ENCODE measurements at places on chromosomes 2 and 18.

DNA sequence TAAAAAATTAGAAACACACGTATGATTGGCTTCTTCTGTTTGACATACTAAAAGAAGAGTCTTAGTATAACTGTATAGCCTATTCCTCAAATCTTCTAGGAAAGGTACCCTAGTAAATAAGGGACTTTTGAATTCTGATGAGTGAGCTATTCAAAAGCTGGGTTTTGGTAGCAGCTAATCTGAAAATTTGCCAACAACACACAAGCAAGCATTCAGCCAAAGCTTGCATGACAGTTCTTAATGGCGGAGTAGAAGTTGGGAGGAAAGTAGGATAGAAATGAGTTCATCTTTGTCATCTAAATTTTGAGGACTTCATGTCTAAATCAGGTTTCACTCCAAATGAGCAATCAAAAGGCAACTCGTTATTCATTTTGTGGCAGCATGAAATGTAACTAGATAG is 813.0 kb downstream of the MBD2 start:
- no peak for DNase-seq

DNA sequence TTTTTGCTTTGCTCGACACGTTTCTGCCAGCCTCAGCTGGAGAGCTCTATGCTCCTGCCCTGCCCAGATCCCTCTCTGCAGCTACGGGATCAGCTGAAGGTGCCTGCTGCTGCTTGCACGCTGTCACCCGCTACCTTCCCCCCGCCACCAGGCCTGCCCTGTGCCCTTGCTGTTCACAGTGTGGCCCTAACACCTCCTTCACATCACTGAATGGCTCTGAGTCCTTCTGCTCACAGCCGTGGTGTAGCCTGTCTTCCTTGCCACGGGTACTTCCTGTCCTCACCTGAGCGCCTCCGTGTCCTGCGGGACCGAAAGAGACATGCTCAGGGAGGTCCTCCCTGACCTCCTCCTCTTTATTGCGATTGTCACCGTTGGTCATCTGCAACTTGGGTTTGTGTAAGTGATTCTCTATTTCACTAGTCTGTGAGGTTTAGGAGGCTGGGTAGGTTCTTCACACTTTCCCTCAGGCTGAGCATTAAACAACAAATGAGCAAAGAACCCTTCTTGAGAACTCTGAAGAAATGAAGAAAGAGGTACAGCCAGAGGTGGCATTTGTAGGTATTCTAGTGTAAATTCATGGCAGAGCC is 127.5 kb downstream of the NCK2 start:
- DNase-seq = no peak

GRCh38 chr2:45047301-45047700 is 38.0 kb upstream of the SIX2 start:
- no peak for DNase-seq

DNA sequence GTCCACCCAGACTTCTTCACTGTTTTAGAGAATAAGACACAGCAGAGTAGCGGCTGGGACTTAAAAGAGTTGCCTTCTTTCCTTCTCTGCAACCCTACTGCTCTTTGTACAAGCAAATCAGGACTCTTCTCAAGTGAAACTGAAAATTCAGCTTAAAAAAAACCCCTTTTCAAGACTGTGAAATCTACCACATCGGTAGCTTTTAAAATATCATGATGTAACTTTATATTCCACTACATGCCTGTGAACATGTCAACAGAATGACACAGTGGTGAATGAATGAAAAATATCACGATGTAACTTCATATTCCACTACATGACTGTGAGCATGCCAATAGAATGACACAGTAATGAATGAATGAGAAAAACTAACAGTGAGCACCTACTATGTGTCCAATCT is 53.4 kb downstream of the TCF4 start:
- DNase-seq = no peak

- no peak for DNase-seq
Measured at GRCh38 chr18:77150588-77150987, 18.0 kb upstream of the MBP start.

- DNase-seq = no peak
Measured at GRCh38 chr2:133077269-133077822, 407.3 kb upstream of the LYPD1 start.

DNA sequence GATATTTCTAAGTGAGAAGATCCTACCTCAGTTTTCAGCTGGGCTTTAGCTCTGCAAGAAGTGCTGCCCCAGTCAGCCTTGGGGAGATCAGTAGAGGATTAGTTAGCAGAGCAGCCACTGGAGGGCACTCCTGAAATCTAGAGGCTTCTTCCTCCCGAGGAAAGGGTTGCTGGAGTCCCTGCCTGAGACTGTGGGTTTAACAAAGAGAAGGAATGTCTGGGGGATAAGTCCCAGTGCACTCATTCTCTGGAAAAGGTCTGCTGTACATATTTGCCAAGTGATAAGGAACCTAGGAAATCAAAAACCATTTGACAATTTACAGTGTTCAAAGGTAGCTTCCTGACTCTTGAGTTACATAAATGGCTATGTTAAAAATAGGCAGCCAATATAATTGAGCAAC is 207.2 kb downstream of the SLC8A1 start:
- no peak for DNase-seq

- no peak for DNase-seq
Measured at GRCh38 chr2:12867631-12868287, 151.0 kb downstream of the TRIB2 start.

DNA sequence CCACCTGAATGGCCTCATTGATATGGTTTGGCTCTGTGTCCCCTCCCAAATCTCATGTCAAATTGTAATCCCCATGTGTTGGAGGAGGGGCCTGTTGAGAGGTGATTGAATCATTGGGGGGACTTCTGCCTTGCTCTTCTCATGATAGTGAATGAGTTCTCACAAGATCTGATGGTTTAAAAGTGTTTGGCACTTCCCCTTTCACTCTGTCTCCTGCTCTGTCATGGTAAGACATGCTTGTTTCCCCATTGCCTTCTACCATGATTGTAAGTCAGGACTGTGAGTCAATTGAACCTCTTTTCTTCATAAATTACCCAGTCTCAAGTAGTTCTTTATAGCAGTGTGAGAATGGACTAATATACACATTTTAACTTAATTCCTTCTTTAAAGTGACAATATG is 146.8 kb upstream of the KCNJ3 start:
- DNase-seq = no peak

- DNase-seq = no peak
Measured at GRCh38 chr2:81675641-81676040, 1371.1 kb upstream of the LRRTM1 start.

GRCh38 chr2:237951878-237952277 is 14.9 kb upstream of the UBE2F start:
- no peak for DNase-seq

- no peak for DNase-seq
Measured at GRCh38 chr2:37587817-37588216, 83.6 kb downstream of the CDC42EP3 start.

GRCh38 chr18:23071285-23071684 is 64.0 kb upstream of the CABLES1 start:
- peak; percentile 82 for DNase-seq

DNA sequence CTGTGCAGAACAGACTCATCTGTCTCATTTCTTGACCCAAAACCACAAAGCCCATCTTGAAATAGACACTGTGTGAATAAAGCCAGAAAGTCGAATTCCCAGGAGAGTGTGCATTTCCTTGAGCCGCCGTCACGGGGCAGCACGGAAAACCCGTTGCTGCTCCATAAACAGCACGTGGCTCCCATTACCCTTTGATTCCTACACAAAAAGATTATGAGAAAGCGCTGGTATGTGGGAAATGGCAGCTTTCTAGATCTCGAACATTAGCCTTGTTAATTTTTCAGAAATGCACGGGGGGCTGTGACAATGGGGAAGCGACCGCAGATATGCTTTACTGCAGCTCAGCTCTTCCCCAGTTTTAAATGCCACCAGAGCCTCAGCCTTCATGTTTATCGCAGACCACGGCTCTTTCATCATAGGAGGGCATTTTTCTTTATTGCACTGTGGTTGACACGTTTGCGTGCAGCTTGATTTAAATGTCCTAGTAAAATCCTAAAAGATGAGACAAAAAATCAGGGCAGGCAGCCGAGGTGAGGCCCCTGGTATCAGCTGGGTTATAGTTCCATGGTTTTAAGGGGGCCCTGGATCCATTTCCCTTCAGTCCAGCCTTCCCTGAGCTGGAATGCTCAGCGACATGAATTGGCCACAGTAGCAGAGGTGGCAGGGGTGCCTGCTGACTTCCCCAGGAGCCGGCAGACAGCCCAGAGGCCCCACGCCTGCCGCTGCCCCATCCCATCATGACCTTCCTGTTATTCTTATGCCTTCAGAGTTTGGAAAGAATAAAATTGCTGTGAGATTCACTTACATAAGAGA is 249.3 kb downstream of the NDUFA10 start:
- DNase-seq = no peak

DNA sequence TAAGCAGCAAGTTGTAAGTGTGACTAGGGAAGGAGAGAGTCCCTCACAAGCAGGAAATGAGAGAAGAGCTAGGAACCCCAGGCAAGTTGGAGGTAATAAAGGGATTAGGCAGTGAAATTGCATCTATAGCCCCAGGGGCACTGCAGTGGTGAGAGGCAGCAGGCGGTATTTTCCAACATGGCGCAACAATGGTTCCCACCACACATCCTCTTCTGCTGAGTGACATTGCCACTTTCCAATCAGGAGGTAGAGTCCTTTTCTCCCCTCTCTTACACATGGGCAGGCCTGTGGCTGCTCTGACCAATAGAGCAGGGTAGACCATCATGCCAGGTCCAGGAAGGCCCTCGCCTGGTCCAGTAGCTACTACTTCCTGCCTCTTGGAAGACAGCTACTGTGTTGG is 86.6 kb downstream of the DNER start:
- no peak for DNase-seq

DNA sequence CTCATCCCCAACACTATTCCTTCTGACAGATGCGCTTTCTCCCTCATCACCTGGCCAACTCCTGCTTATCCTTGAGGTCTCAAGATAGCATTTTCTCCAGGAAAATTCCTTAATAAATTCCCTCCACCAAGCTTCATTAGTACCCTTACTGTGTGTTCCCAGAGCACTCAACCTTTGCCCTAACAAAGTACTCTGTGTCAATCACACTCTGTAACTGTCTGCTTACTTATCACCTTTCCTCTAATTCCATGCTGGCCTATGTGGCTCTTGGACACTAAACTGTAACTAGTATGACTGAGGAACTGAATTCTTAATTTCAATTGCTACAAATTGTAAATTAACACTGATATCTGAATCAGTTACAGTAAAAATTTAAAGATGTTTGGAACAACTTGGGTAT is 17.9 kb upstream of the NEUROD1 start:
- no peak for DNase-seq

GRCh38 chr2:201448701-201449100 is 2.6 kb downstream of the TRAK2 start:
- peak; percentile 36 for DNase-seq

DNA sequence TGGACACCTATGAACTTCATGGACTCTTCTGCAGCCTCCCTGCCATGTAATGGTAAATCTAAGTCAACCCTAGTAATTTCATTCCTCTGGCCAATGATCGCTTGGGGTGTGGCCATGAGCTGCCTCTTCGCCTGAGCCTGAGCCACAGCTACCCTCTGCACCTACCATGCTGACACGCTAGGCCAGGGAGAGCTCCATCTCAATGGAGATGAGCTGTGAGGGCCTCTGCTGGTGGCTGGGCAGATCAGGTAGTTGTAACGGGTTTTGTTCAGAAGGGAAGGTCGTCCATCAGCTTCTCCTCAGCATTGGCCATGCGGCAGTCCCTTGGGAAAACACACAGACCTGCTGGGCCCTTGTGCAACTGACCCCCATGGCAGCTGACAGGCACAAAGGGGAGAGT is 24.4 kb downstream of the MPHOSPH10 start:
- DNase-seq = no peak

GRCh38 chr2:230734247-230735175 is 21.9 kb downstream of the CAB39 start:
- DNase-seq = no peak

GRCh38 chr2:80670763-80671162 is 366.2 kb upstream of the LRRTM1 start:
- DNase-seq = no peak

DNA sequence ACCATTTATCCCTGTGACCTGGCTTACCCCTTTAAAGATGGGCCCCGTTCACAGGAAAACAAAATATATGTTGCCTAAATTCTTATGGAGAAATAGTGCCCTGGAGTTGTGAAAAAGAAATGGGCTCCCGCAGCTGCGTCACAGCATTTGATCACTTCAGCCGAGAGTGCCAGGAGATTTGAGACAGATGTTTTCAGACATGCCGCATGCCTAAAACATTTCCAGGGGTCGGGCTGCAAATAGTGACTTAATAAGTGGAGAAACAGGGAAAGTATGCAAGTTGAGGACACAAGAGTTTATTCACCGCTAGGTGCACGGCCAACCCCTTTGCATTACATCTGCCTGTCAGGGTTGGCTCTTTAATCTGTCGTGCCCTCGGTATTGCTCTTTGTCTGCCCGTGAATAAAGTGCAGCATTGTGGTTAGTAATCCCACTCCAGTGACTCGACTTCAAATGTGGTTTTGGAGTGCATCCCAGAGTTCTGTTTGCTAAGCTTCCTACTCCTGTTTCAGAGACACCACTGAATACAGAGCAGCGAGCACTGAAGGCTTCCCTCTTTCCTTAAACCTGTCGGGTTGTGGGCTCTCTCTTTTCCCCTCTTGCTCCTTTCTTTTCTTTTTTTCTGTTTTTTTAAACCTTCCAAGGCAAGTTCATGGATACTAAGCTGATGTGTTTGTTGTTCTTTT is 187.5 kb downstream of the LTBP1 start:
- no peak for DNase-seq

DNA sequence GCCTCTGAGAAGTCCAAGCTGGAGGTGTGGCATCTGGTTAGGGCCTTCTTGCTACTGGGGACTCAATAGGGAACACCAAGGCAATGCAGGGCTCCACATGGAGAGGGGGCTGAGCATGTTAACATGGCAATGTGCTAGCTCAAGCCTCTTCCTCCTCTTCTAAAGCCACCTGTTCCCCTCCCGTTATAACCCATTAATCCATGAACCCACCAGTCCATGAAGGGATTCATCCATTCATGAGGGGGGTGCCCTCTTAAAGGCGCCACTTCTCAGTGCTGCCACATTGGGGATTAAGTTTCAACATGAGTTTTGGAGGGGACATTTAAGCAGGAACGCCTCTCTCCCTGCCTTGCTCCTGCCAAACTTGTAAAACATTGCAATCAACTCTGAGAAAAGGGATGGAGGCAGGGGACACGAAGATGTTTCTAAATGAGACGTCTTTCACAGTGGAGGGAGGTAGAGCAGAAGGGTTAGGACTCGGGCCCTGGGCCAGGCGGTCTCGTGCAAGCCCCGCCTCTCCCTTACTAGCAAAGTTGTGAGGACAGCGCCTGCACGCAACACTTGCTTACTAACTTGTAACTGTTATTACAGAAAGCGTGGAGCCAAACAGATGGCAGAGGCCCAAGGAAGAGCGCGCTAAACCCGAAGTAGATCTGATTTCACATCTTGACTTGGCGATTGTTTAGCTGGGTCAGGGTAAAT is 118.2 kb upstream of the ZNF516 start:
- DNase-seq = no peak
